Right atrium auricular region (tissue), 2 donors: ENCODE measurements at places on chromosomes 3 and 15. TPM values are rescaled to one million over a fixed set of nuclear protein-coding genes. Genes with fewer than 3 reads are reported as not detected.

Gene GOLGA8J
- not detected for total RNA-seq

Gene KY
- 0.33 TPM for total RNA-seq

Gene CSTA
- 1.1 TPM for total RNA-seq

Gene LINGO1
- 9.4 TPM for total RNA-seq

Gene ANKRD63
- total RNA-seq, result 1.3 TPM

Gene SV2B
- 0.56 TPM for total RNA-seq

Gene TRIM69
- total RNA-seq, result 55.1 TPM

Gene SYNPR
- 8.3 TPM for total RNA-seq

Gene IL17RC
- 32.5 TPM for total RNA-seq

Gene CCR3
- total RNA-seq, result not detected

Gene FGF12
- total RNA-seq, result 126 TPM

Gene TGM4
- total RNA-seq, result not detected

Gene FANCD2OS
- total RNA-seq, result not detected

Gene TMEM45A
- 14.3 TPM for total RNA-seq

Gene CA12
- total RNA-seq, result 5.5 TPM

Gene CCDC33
- not detected for total RNA-seq

Gene IL20RB
- total RNA-seq, result 0.41 TPM

Gene SERPINI1
- total RNA-seq, result 2.0 TPM

Gene PAQR9
- 5.7 TPM for total RNA-seq

Gene GABRR3
- total RNA-seq, result not detected

Gene SLC38A3
- 7.9 TPM for total RNA-seq

Gene RNU5B-1
- total RNA-seq, result not detected

Gene P3H2
- 5.1 TPM for total RNA-seq

Gene STXBP5L
- total RNA-seq, result not detected

Gene RASGRP1
- total RNA-seq, result 4.4 TPM

Gene PAQR5
- total RNA-seq, result 5.0 TPM

Gene RPSA
- 351 TPM for total RNA-seq

Gene CLRN1
- total RNA-seq, result not detected

Gene PIGZ
- total RNA-seq, result 5.4 TPM

Gene CTDSPL2
- total RNA-seq, result 32.9 TPM

Gene ISLR
- 59.9 TPM for total RNA-seq

Gene KIF15
- 0.63 TPM for total RNA-seq

Gene RPL39L
- total RNA-seq, result 12.7 TPM

Gene OR5H14
- not detected for total RNA-seq

Gene PSMD6
- 48.2 TPM for total RNA-seq

Gene NTRK3
- 4.5 TPM for total RNA-seq

Gene FBXO45
- 6.3 TPM for total RNA-seq

Gene MEX3B
- total RNA-seq, result 2.4 TPM
